ENCODE measurements at places on chromosomes 12 and 14.
A peak's percentile ranks its signal among the peaks of the same experiment; 100 is the strongest.

DNA sequence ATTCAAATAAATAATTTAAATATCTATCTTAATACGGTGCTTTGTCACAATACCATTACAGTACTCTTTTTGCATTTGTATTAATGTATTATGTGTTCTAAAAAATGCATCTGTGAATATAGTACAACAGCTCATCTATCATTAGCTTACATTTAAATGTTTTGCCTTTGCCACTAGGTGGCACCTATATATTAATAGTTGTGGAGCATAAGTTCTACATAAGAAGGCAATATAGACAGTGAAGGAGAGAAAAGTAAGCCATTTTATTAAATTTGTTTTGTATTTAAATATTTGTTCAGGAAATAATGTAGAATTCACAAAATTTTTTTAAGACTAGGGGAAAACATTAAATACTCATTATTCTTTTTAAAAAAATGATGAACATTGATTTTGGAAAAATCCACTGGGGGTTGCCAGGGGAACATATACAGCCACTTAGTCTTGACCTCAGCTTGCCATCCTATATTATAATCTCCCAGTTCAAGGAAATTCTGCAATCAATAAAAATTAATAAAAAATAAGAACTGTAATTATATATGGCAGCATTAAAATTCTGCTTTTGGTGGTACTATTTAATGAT, 9.8 kb downstream of the CCER1 start:
- no peak for DNase-seq

DNA sequence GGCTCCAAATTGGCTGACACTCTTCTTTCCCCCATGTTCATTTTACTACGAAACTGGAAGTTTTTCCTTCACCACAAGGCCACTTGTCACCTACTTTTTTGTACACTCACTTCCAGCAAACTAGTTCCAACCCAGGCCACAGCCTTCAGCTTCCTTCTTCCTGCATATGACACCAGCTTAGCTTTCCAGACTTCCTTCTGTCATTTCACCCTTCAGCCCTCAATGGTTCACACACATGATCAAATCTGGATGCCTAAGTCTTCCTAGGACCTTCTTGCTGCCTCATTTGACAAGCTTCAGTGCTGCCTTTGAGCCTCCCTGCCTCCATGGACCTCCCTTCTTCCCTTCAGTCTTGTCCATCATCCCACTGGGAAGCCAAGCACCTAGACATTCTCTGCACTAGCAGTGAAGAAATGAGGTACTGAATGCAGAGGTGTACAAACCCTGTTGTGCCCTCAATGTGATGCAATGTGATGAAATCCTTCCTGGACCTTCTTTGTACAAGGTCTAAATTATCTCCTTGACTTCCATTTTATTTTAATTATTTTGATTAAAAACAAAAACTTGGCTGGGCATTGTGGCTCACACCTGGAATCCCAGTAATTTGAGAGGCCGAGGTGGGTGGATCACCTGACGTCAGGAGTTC, 4.3 kb upstream of the REC8 start:
- no peak for DNase-seq

GRCh38 chr12:54215989-54216796, 27.4 kb upstream of the SMUG1 start:
- no peak for DNase-seq

GRCh38 chr12:47820631-47821345, 1.1 kb upstream of the HDAC7 start:
- peak; percentile 34 for DNase-seq

GRCh38 chr12:79453820-79454219, 236.9 kb downstream of the PAWR start:
- no peak for DNase-seq
